ENCODE measurements at places on chromosomes 2 and 18.

DNA sequence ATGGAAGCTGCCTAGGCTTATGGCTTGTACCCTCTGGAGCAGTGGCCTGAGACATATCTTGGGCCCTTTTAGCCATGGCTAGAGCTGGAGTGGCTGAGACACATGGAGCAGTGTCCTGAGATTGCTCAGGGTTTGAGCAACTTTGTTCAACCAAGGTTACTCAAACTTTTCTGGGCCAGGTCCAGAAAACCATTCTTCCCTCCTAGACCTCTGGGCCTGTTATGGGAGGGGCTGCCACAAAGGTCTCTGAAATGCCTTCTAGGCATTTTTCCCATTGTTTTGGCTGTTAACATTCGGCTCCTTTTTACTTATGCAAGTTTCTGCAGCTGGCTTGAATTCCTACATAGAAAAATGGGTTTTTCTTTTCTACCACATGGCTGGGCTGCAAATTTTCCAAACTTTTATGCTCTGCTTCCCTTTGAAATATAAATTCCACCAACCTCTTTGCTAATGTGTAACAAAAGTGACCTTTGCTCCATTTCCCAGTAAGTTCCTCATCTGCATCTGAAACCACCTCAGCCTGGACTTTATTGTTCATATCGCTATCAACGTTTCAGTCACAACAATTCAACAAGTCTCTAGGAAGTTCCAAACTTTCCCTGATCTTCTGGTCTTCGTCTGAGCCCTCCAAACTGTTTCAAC, 84.9 kb upstream of the MAP4K3 start:
- no peak for DNase-seq

GRCh38 chr2:137838255-137839092, 125.8 kb upstream of the HNMT start:
- no peak for DNase-seq

DNA sequence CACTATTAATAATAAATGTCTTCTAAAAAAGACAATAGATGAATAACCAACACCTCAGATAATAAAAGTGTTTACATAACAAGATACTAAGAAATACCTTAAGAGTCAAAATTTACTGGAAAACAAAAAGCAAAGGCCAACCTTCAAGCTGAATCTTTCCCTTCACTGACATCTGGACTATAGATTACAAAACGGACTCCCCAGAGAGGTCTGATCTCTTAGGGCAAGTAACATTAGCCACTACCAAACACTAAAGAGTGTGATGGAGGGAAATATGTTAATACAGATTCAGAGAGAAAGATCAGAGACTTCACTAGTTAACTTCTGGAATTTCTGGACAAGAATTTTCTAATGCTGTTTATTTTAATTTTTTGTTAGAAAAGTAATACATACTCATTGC, 13.9 kb downstream of the CLASP1 start:
- no peak for DNase-seq

GRCh38 chr2:121791290-121791689, 35.8 kb downstream of the TSN start:
- DNase-seq: no peak

- no peak for DNase-seq
Measured at GRCh38 chr2:232869138-232870017, 686 bp upstream of the SNORC start.

All from activated T-helper 1 cell treated with anti-CD3 and anti-CD28 coated beads, Interleukin-2, amount 50 U/mL, for 16 hours (primary cell).